ENCODE measurements at places on chromosomes 5 and 9.

GRCh38 chr5:88889189-88890069, 6.4 kb upstream of the MEF2C start:
- peak; percentile 80 for DNase-seq

DNA sequence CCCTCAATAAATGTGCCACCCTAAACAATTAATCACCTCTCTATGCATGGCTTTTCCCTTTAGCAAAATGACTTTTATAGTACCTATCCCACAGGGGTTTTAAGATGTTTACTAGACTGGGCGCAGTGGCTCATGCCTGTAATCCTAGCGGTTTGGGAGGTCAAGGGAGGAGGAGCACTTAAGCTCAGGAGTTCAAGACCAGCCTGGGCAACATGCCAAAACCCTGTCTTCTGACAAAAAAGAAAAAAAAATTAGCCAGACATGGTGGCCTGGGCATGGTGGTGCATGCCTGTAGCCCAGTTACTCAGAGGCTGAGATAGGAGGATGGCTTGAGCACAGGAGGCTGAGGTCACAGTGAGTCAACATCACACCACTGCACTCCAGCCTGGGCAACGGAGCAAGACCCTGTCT, 13.5 kb downstream of the SH3TC2 start:
- DNase-seq = no peak

DNA sequence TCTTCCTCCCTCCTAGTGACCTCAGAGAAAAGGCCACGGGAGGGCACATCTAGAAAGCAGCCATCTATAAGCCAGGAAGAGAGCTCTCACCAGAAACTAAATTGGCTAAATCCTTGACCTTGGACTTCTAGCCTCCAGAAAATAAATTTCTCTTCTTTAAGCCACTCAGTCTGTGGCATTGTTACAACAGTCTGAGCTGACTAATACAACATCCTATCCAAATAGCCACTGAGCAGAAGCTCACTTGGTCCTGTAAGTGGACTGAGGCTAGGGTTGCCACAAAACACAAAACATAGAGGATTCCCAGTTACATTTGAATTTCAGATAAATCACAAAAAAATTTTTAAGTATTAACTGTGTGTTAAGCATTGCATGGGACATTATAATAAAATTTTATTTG, 383.4 kb downstream of the MLLT3 start:
- DNase-seq = no peak

- DNase-seq = no peak
These were observed 32.2 kb downstream of the ZNF131 start for GRCh38 chr5:43152946-43153345.

DNA sequence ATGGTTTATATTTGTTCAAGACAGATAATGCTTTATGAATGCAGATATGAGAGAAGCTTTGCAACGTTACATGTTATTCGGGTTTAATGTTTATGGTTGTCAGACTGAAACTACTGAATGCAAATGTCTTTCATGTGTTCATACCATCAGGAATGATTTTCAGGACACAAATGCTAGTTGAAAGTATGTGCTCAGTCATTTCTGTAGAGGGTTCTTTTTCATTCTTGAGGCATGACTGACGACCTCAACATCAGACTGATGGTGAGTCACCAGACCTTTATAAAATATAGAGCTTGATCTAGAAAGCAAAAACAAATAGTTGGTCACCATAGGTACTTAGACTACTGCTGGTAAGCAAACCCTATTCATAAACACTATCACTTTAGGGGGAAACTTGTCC, 287.3 kb upstream of the NUDT12 start:
- no peak for DNase-seq

DNA sequence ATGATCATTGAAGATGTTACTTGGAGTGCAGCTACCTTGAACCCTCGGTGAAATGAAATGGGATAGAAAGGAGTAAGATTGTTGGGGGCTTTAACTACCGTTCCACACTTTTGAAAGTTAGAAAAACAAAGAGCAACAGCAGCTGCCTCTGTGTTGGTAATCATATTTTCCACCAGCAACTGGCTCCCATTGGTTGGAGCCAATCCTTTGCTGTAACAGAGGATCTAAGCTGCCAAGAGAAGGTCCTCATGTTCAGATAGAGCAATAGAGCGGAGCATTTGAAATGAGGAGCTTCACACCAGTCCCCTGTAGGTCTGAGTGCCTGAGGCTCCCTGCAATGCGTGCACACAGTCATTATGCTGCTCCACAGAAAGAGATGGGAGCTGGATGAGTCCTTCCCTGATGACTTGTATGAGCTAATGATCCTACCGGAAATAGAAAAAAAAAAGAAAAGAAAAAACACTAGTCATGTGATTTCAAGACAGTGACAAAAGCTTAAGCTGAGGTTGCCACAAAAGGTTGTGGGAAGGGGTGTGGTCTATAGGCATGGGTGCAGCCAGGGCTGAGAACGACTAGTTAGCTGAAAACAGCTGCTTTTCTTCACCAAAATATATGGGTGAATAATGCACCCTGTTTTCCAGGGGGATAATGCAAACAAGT, 300.7 kb downstream of the MLLT3 start:
- peak; percentile 64 for DNase-seq

- DNase-seq = peak; percentile 40
These were observed 357.6 kb upstream of the RPS23 start for GRCh38 chr5:82635561-82636288.

- DNase-seq = no peak
These were observed 62.1 kb downstream of the TMOD1 start for GRCh38 chr9:97563458-97564135.

- no peak for DNase-seq
These were observed 91.4 kb downstream of the TMEM167A start for GRCh38 chr5:82985763-82986162.
